GM19239 (cell line): ENCODE measurements at places on chromosomes 2 and 18.

DNA sequence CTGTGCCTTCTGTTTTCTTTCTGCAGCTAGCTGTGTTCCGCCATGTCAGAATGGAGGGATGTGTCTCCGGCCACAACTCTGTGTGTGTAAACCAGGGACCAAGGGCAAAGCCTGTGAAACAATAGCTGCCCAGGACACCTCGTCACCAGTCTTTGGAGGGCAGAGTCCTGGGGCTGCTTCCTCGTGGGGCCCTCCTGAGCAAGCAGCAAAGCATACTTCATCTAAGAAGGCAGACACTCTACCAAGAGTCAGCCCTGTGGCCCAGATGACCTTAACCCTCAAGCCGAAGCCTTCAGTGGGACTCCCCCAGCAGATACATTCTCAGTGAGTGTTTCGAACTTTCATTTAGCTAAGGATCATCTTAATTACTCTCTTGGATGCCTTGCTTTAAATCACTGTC lies 74.1 kb downstream of the LTBP1 start:
- DNase-seq, result no peak

DNA sequence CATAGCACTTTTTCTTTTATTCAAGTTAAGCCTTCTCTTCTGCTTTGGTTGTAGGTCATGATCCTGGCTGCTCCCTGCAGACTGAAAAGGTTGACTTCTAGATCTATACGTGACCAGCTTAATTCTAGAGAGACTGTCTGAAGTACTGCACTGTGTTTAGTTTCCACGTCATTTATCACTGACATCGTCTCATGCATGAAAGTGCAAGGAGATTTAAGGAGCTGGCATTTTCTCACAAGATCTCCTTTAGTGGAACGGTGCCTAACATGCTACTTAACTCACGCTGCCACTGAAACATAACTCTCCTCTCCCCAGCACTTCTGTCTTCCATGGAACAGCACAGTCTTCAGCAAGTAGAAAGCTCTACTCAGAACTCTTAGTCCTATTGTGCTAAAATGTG lies 583.0 kb upstream of the KLHL29 start:
- DNase-seq, result no peak

- DNase-seq, result no peak
These were observed 87.0 kb downstream of the EPB41L3 start for GRCh38 chr18:5456577-5457461.

DNA sequence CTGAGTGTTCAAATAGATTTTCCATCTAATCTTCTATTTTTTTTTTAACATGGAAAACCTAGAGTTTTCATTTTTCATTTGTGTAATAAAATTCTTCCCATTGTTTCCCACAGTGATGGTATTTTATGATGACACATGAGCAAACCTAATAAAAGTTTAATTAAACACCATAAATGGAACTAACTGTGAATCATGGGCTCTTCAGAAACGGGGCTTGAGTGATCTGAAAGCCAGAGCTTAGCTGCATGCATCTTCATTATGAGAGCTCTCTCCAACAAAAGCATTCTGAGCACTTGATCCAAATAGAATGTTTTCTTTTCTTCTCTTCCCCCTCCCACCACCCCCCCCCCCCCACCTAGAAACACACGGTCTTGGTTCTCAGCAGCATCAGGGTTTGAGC lies 82.1 kb upstream of the REV1 start:
- no peak for DNase-seq

DNA sequence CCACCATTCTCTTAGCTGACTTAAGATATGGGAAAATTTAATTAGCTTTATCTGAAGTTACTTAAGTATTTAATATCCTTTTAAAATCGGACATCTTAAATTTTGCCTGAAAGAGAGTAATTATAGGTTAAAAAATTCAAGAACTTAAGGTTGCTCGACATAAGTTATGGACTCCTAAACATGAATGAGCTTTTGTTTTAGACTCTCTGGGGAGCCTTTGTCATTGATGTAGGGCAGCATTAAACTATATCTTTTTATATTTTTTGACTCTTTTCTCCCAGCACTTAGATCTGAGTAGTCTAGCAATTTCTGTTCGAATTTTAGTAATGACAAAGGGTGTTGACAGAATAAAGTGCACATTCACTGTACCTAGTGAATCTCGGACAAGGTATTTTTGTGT lies 4.7 kb downstream of the PHLPP1 start:
- DNase-seq, result no peak

GRCh38 chr2:239822146-239822831 lies 202.9 kb downstream of the NDUFA10 start:
- no peak for DNase-seq
